ENCODE measurements at places on chromosomes 4 and X.

DNA sequence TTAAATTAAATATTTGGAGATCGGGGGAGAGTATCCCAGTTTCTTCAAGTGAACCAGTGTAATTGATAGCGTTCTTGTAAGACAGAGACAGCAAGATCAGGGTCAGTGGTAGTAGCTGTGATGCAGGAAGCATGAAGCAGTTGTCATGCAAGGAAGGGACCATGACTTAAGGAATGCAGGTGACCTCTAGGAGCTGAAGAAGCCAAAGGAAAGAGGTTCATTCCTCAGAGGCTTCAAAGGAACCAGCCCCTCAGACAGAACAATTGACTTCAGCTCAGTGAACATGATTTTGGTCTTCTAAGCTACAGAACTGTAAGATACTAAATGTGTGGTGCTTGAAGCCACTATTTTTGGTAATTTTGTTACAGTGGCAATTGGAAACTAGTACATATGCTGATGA is 51.6 kb downstream of the GLRB start:
- no peak for DNase-seq

DNA sequence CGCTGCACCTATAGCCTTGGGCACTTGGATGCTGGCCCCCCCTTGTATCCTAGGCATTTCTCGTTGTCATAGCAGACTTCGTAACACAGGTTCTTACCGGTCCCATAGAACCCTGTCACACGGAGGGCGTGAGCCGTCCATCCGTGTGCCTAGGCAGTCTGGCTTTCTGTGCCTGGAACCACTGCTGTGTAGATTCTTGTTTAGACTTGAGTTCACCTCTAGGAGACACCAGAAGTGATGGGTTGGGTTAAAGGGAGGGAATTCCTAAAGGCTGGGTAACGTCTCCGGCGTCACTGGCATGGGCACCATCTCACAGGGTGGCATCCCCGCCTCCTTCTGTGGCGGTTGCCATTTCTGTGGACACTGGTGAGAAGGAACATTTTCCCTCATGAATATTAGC is 13.5 kb upstream of the NKX1-1 start:
- no peak for DNase-seq

GRCh38 chr4:152996111-152996571 is 60.0 kb downstream of the FHDC1 start:
- DNase-seq: no peak

- DNase-seq: no peak
Observed at GRCh38 chr4:163878336-163879121, 384.0 kb downstream of the TMA16 start.

All from fibroblast of skin of right biceps (primary cell).